Posterior vena cava (tissue), 2 donors: ENCODE measurements at places on chromosomes 13 and 19. TPM values are rescaled to one million over a fixed set of nuclear protein-coding genes. Genes with fewer than 3 reads are reported as not detected.
A peak's percentile ranks its signal among the peaks of the same experiment; 100 is the strongest.

DNA sequence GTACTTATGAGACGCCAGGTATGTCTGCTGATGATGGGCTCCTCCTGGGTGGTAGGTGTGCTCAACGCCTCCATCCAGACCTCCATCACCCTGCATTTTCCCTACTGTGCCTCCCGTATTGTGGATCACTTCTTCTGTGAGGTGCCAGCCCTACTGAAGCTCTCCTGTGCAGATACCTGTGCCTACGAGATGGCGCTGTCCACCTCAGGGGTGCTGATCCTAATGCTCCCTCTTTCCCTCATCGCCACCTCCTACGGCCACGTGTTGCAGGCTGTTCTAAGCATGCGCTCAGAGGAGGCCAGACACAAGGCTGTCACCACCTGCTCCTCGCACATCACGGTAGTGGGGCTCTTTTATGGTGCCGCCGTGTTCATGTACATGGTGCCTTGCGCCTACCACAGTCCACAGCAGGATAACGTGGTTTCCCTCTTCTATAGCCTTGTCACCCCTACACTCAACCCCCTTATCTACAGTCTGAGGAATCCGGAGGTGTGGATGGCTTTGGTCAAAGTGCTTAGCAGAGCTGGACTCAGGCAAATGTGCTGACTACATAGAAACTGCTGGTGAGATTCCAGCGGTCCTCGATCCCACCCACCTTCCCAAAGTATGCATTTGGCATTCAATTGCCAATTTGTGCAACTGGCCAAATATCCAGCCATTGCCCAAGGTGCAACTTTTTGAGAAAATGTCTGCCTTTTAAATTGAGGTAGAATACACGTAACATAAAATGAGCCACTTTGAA is 10.2 kb downstream of the OR2Z1 start:
- DNase-seq: no peak

GRCh38 chr13:50644081-50644871 is 199.2 kb downstream of the DLEU7 start:
- DNase-seq: no peak

GRCh38 chr19:42216653-42217519 is 591 bp downstream of the DEDD2 start:
- peak; percentile 85 for DNase-seq

- DNase-seq: no peak
Measured at GRCh38 chr19:10104665-10105508, 1.3 kb upstream of the PPAN start.

DNA sequence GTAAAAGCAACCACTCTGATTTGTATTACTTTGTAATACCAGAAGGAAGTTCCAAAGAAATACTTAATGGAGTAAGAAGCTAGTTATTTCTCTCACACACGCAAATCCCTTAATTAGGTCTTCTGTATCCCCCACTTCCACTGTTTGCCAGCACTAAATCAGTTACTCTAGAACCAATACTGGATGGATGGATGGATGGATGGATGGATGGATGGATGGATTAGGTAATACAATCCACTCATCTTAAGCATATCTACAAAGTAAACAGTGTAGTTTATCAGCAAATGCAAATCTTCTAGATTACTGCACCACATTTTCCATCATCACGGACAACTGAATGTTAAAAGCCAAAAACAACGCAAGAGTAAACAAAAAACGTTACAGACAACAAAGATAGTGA is 5.2 kb upstream of the EFNB2 start:
- no peak for DNase-seq

Gene ATXN8OS
- not detected for total RNA-seq

Gene ZNF582
- total RNA-seq: 3.0 TPM
